ENCODE measurements at places on chromosomes 16 and 17. TPM values are rescaled to one million over a fixed set of nuclear protein-coding genes. Genes with fewer than 3 reads are reported as not detected.

HIGD1B gene
- not detected for total RNA-seq

DNA sequence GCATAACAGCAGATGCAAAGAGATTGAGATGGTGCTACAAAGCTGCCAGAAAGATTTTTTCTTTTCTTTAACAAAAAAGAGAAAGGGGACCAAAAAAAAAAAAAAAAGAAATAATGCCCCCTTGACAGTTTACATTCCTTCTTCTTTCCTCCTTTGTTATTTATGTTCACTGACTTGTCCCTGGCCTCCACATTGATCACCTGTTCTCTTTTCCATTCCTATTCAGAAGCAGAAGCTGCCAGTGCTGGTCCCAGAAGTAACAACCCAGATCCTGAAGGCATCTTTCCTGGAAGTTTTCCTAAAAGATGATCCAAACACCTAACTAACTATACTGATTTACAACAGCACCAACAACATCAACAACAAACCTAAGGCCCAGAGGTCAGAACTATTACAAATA is 728.1 kb downstream of the KCNJ2 start:
- no peak overlapping the region for H3K4me3 ChIP-seq
- peak overlapping the region; percentile 12 for H3K27ac ChIP-seq
- H3K36me3 ChIP-seq: peaks cover 21% of the 10 kb centered on the region
- H3K4me1 ChIP-seq: peaks cover 21% of the 10 kb centered on the region
- no peak for DNase-seq

DNA sequence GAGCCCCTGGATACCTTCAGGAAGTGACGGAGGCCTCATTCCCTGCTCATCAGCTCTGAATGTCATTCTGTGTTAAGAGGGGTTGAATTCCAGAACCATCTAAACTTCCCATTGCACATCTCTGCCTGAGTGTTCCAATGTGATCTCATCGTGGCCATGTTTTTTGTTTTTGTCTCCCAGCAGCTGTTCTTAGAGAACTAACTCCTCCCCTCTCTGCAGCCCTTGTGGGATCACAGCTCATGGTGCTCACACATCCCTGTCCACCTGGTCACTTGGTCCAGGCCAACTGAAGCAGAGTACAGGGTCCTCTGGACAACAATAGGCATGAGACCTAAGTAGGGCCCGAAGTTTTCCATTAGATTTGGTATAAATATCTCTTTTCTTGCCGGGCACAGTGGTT is 6.0 kb upstream of the SYT17 start:
- H3K4me1 ChIP-seq: no peaks in the 10 kb centered on the region
- no peak overlapping the region for H3K27ac ChIP-seq
- peaks cover 22% of the 10 kb centered on the region for H3K27me3 ChIP-seq
- DNase-seq: no peak
- H3K4me3 ChIP-seq: no peak overlapping the region

MRC2 gene
- 30.7 TPM for total RNA-seq

FMNL1 gene
- 1.1 TPM for total RNA-seq

- peak overlapping the region; percentile 64 for H3K4me3 ChIP-seq
- peaks cover 7% of the 10 kb centered on the region for H3K36me3 ChIP-seq
- peaks cover 68% of the 10 kb centered on the region for H3K27me3 ChIP-seq
- peaks cover 6% of the 10 kb centered on the region for H3K4me1 ChIP-seq
- no peak for DNase-seq
Observed at GRCh38 chr17:39209317-39210092, 9.4 kb downstream of the RPL19 start.

ARMC5 gene
- 12.3 TPM for total RNA-seq

DNA sequence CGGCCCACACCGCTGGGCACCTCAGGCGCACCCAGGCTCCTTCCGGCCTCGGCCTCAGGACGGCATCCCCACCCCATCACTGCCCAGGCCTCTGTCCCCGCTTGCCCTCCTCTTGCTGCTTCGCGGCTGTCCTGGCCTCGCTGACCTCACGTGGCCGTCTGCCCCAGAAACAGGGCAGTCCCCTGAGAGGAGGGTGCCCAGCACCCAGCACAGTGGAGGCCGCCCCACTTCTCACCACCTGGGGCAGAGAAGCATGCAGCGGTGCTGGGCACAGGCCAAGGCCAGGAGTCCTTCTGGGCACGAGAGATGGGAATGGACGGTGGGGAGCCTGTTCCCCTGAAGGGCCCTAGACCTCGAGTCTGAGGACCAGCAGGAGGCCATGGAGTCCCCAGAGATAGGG is 8.9 kb downstream of the HAGH start:
- H3K27ac ChIP-seq: no peak overlapping the region
- no peaks in the 10 kb centered on the region for H3K36me3 ChIP-seq
- H3K4me3 ChIP-seq: no peak overlapping the region
- H3K4me1 ChIP-seq: no peaks in the 10 kb centered on the region

DNA sequence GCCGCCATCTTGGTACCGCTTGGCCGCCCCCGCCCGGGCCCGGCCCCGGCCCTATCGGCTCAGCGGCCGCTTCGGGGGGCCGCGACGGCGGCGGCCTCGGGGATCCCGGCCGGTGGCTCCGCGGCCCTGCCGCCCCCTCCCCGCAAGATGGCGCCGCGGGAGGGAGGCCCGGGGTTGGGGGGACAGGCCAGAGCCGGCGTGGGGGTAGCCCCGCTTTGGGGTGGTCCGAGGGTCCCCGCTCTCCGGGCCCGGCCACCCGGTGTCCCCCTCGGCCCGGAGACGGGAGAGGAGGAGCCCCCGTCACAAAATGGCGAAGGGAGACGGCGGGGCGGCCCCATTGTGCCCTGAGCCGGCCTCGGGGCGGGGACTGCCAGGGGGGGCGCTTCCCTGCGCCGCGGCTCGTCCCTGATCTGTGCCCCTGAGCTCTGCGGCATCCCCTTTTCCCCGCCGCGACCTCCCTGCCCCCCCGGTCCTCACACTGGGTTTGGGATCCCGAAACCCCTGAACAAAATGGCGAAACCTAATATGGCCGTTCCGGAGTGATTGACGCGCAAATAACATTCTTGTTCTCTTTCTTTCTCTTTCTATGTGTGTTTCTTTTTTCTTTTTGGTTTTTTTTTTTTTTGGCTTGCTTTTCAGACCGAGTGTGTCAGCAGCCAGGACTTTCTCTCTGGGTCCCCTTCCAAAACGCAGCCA is 986 bp downstream of the HAPSTR1 start:
- peak; percentile 19 for DNase-seq
- peaks cover 3% of the 10 kb centered on the region for H3K27me3 ChIP-seq
- H3K36me3 ChIP-seq: peaks cover 10% of the 10 kb centered on the region
- H3K4me3 ChIP-seq: peak overlapping the region; percentile 99
- H3K4me1 ChIP-seq: peaks cover 43% of the 10 kb centered on the region
- H3K27ac ChIP-seq: peak overlapping the region; percentile 97

DNA sequence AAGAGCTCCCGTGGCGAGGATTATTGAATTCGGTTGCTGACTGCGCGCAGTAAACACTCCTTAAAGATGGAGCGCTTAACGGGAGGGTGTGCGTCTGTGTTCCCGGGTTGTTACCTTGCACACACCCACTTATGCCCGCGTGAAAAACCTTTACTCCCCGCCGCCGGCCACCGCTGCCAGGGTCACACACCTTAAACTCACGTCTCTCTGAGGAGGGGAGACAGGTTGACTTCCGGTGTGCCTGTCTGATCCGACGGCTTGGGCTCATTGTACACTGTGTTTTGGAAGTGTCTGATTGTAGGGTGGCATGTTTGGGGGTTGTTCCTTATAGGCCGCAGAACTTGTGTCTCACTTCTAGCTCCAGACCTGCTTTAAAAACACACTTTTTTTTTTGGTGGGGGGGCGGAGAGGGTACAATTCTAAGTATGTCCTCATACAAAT is 66.8 kb downstream of the KPNA2 start:
- H3K4me3 ChIP-seq: peak overlapping the region; percentile 89
- H3K27me3 ChIP-seq: peaks cover 11% of the 10 kb centered on the region
- H3K36me3 ChIP-seq: peaks cover 6% of the 10 kb centered on the region
- peak overlapping the region; percentile 54 for H3K27ac ChIP-seq

GRCh38 chr16:4351880-4352279 is 759 bp upstream of the PAM16 start:
- peaks cover 24% of the 10 kb centered on the region for H3K4me1 ChIP-seq
- H3K27me3 ChIP-seq: no peaks in the 10 kb centered on the region
- DNase-seq: no peak
- H3K36me3 ChIP-seq: no peaks in the 10 kb centered on the region

GRCh38 chr16:67150833-67151396 is at the start of gene B3GNT9:
Gene B3GNT9, minus strand, starts transcription at chr16:67150998. Its CDS starts 513 bp downstream, at chr16:67150485.
- H3K4me3 ChIP-seq: peak within 1 kb of the TSS; percentile 84
- H3K27ac ChIP-seq: no peak within 1 kb of the TSS
- H3K4me1 ChIP-seq: peaks cover 4% of the 10 kb centered on the region

DNA sequence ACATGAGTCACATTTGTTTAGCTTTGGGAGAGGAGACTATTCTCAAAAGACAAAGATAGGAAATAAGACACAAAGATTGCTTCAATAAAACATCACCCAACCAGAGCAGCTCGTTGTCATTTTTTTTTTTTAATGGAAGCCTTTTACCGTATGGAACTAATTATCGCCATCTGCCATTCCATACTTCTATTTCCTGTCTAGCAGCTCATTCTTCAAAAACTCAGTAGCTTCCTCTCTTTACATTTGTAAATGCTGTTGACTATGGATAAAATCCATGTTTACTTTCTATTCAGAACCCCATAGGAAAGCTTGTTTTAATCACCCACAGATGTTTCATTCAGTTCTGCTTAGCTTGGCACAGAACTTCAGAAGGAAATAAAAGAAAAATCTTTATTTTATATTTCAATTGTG is 110.0 kb upstream of the PSMD7 start:
- no peak overlapping the region for H3K27ac ChIP-seq
- no peaks in the 10 kb centered on the region for H3K27me3 ChIP-seq
- no peak for DNase-seq
- no peaks in the 10 kb centered on the region for H3K4me1 ChIP-seq
- no peaks in the 10 kb centered on the region for H3K36me3 ChIP-seq

- H3K27ac ChIP-seq: no peak overlapping the region
- H3K36me3 ChIP-seq: no peaks in the 10 kb centered on the region
- DNase-seq: no peak
- H3K4me3 ChIP-seq: no peak overlapping the region
- H3K4me1 ChIP-seq: peaks cover 12% of the 10 kb centered on the region
Observed at GRCh38 chr16:88558457-88559442, 11.5 kb upstream of the ZC3H18 start.

GRCh38 chr17:27630607-27631410 is at the start of gene LGALS9:
Gene LGALS9, plus strand, starts transcription at chr17:27631188. Its CDS starts 78 bp downstream, at chr17:27631266.
- peaks cover 9% of the 10 kb centered on the region for H3K36me3 ChIP-seq
- peaks cover 6% of the 10 kb centered on the region for H3K4me1 ChIP-seq
- H3K4me3 ChIP-seq: no peak within 1 kb of the TSS
- no peaks in the 10 kb centered on the region for H3K27me3 ChIP-seq

DNA sequence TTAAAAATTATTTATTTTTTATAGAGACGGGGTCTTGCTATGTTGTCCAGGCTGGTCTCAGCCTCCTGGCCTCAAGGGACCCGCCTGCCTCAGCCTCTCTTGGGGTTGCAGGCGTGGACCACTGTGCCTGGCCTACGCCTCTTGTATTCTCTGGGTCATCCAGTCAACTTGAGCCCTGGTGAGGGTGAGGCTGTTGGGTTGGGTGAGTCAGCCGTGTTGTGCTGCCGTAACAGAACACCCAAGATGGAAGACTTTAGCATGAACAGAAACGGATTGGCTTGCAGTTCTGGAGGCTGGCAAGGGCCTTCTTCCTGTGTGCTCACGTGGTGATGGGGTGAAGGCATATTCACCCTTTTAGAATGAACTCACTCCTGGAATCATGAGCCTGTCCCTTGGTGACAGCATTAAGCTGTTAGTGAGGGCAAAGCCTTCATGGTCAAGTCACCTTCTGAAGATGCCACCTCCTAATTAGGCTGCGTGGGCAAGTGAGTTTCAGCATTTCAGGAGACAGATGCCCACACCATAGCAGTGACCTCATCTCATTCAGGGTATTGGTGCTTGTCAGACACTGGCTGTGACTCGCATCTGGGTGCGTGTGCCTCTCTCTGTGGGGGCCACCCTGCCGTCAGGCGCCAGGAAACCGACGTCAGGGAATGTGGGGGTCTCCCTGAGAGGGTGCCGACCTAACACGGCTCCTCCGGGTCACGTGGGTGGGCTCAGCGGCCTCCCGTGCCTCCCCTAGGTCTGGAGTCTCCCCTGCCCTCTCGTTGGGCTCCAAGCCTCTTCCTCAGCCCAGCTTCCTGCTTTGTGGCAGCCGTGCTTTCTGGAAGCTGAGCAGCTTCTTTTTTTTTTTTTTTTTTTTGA is 49.8 kb downstream of the WDR45B start:
- H3K27me3 ChIP-seq: no peaks in the 10 kb centered on the region
- DNase-seq: no peak
- no peak overlapping the region for H3K27ac ChIP-seq
- H3K4me1 ChIP-seq: peaks cover 4% of the 10 kb centered on the region
- H3K36me3 ChIP-seq: peaks cover 16% of the 10 kb centered on the region

- H3K27me3 ChIP-seq: no peaks in the 10 kb centered on the region
- DNase-seq: no peak
Observed at GRCh38 chr16:15592324-15592723, 50.6 kb downstream of the MARF1 start.

GRCh38 chr16:83674931-83675535 is 132.7 kb upstream of the HSBP1 start:
- no peaks in the 10 kb centered on the region for H3K27me3 ChIP-seq
- DNase-seq: no peak
- no peak overlapping the region for H3K27ac ChIP-seq
- H3K36me3 ChIP-seq: no peaks in the 10 kb centered on the region
- no peak overlapping the region for H3K4me3 ChIP-seq

GRCh38 chr17:16040710-16041251 is 41.2 kb downstream of the TTC19 start:
- no peak overlapping the region for H3K27ac ChIP-seq
- H3K36me3 ChIP-seq: peaks cover 44% of the 10 kb centered on the region
- no peaks in the 10 kb centered on the region for H3K27me3 ChIP-seq
- no peaks in the 10 kb centered on the region for H3K4me1 ChIP-seq

FAM83G gene
- 1.3 TPM for total RNA-seq

- no peaks in the 10 kb centered on the region for H3K36me3 ChIP-seq
- H3K27ac ChIP-seq: no peak overlapping the region
- no peaks in the 10 kb centered on the region for H3K27me3 ChIP-seq
- H3K4me1 ChIP-seq: peaks cover 6% of the 10 kb centered on the region
- no peak overlapping the region for H3K4me3 ChIP-seq
- DNase-seq: no peak
Observed at GRCh38 chr16:4096509-4096908, 19.7 kb downstream of the ADCY9 start.

FOXL1 gene
- 0.09 TPM for total RNA-seq

SP2 gene
- 23.2 TPM for total RNA-seq

ABCA9 gene
- total RNA-seq: 1.3 TPM

SLC2A4 gene
- total RNA-seq: 6.1 TPM

DNA sequence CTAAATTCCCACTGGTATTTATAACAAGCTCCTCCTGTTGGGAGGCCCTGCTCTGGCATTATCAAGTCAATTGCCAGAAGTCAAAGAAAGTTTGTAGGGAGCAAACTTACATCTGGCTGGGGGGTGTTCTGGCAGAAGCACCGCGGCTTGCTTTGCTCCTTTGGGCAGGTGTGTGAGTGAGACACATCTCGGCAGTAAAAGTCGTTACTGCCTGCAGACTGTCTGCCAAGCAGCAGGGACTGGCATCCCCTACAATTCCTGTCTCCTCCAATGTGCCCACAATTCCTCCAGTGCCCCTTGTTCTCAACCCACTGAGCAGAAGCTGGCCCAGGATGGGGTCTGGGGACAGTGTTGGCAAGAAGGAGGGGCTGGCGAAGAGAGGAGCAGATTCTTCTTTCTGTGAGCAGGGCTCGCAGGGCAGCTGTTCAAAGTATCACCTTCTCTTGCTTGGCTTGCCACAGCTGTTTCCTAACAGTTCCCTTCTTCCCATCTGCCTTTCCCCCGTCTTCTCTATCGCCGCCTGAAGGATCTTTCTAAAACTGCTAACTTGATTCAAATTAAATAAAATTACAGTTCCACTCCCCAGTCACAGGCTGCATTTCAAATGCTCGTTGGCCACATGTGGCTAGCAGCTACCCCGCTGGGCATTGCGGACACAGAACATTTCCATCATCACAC is 30.2 kb downstream of the SPACA3 start:
- no peak overlapping the region for H3K4me3 ChIP-seq
- no peak overlapping the region for H3K27ac ChIP-seq
- DNase-seq: no peak
- H3K4me1 ChIP-seq: no peaks in the 10 kb centered on the region
- peaks cover 11% of the 10 kb centered on the region for H3K27me3 ChIP-seq

HAS3 gene
- total RNA-seq: 4.2 TPM

All from neural crest cell (in vitro differentiated cells).